Omental fat pad (tissue), 4 donors: ENCODE measurements at places on chromosomes 16 and 17.

DNA sequence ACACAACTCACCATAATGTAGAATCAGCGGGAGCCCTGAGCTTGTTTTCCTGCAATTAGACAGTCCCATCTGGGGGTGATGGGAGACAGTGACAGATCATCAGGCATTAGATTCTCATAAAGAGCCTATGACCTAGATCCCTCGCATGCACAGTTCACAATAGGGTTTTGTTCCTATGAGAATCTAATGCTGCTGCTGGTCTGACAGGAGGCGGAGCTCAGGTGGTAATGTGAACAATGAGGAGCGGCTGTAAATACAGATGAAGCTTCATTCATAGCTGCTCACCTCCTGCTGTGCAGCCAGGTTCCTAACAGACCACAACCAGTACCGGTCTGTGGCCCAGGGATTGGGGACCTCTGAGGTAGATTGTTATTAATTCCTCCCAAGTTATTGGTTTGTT, 2.9 kb upstream of the DOK4 start:
- DNase-seq, result no peak

DNA sequence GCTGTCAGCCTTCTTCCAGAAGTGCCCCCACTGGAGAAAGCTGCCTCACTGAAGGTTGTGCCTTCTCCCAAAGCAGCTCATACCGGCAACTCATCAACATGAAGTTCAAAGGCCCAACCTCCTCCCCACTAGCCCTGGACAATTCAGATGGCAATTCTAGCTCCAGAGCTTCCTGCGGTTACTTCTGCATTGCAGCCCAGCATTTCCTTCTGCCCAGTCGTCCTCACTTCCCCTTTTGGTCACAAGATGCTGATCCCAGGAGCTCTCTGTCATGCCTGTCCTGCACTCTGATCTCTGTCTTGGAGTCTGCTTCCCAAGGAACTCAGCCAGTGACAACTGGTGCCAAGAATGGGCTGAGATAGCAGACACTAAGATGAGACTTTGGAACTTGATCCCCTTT, 178.2 kb upstream of the SOX9 start:
- no peak for DNase-seq

DNA sequence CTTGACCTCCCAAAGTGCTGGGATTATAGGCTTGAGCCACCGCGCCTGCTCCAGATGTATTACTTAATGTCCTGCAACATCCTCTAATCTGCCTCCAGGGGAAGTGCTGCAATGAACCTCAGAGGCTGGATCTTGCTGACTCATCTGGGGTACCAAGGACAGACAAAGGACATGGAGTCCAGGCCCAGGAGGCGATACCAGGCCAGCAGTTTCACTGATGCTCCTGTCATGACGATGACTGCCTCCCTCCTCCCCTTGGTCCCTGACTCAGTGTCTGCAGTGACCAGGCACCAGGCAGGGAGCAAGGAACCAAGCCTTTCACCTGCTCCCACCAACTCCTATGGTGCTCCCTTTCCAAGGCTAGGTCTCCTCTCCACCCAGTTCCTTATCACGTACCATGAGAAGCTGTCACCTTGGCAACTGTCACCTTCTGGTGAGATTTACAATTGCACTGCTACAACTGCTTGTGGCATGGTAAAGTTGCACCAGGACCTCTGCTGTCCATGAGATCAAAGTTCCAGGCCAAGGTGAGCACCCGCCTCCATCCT, 21.6 kb upstream of the PHOSPHO1 start:
- DNase-seq, result no peak

- no peak for DNase-seq
Measured at GRCh38 chr17:46960152-46960551, 18.9 kb downstream of the RPRML start.

- DNase-seq, result no peak
Measured at GRCh38 chr17:43334738-43335402, 63.9 kb upstream of the ARL4D start.

- DNase-seq, result no peak
Measured at GRCh38 chr17:63099425-63099824, 133.4 kb downstream of the TANC2 start.

GRCh38 chr17:42531455-42532354, 4.3 kb upstream of the NAGLU start:
- no peak for DNase-seq

DNA sequence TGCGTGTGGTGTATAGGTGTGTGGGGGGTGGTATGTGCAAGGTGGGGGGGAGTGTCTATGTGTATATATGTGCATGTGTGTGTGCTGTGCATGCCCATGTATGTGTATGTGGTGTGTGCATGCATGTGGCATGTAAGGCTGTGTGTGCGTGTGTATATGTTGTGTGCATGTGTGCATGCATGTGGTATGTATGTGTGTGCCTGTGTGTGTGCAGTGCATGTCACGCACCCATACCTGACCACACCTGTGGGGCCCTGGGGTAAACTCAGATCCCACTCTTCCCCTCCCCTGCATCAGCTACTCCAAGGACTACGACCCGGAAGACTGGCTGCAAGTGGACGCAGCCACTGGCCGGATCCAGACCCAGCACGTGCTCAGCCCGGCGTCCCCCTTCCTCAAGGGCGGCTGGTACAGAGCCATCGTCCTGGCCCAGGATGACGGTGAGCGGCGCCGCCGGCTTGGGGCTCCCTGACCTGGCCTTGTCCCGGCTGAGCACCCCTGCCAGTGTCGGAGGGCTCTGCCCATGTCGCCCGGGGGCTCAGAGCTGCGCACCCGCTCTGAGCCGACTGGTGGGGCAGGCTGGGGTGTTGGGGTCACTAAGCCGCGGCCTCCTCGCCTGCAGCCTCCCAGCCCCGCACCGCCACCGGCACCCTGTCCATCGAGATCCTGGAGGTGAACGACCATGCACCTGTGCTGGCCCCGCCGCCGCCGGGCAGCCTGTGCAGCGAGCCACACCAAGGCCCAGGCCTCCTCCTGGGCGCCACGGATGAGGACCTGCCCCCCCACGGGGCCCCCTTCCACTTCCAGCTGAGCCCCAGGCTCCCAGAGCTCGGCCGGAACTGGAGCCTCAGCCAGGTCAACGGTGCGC, 9.1 kb downstream of the SLC22A31 start:
- DNase-seq, result no peak

- DNase-seq, result no peak
Measured at GRCh38 chr16:3964686-3965290, 84.3 kb upstream of the CREBBP start.

- no peak for DNase-seq
Measured at GRCh38 chr16:3182608-3183444, 5.2 kb upstream of the OR1F1 start.
